ENCODE measurements at places on chromosomes 6 and 20.
A peak's percentile ranks its signal among the peaks of the same experiment; 100 is the strongest.

DNA sequence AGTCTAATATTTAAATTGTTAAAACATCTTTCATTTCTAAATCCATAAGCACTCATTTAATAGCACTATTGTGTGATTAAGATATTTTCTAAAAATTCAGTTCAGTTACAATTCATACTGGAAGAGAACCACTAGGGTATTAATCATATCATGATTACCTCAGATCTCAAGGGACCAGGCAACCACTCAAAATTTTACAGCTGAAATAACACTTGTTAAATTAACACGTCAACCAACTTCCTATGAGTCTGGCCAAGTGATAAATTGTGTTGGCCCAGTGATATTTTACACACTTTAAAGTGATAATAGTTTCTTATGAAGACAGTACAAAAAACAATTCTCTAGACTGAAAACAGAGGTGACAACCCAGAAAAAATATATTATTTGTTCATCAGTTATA, 869.0 kb upstream of the ADGRB3 start:
- DNase-seq: no peak

DNA sequence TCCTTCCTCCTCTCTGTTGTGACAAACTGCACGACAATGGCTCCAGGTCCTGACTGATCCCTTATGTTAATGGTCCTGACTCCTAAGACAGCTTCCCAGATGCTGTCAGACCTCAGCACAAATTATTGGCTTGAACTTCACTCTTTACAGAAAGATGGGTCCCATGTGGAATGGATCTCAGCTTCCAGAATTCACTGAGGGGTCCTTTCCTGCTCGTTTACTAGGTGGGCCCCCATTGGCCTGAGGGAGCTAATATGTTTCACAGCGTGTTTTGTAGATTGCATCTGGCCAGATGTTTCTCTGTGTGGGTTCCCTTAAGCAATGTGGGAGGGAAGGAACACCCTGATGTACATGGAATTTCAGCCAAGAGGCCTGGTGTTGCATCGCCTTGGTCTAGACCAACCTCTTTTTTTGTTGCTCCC, 826.6 kb downstream of the MAFB start:
- peak; percentile 24 for DNase-seq

GRCh38 chr6:11536795-11537194, 754 bp upstream of the TMEM170B start:
- DNase-seq: peak; percentile 18

GRCh38 chr6:164216368-164216767, 801.9 kb downstream of the QKI start:
- no peak for DNase-seq

All from lung (tissue), 17 donors.